ENCODE measurements at places on chromosomes 2 and 18. TPM values are rescaled to one million over a fixed set of nuclear protein-coding genes. Genes with fewer than 3 reads are reported as not detected.

GRCh38 chr2:86054535-86055082, 51.1 kb downstream of the POLR1A start:
- DNase-seq, result no peak

DNA sequence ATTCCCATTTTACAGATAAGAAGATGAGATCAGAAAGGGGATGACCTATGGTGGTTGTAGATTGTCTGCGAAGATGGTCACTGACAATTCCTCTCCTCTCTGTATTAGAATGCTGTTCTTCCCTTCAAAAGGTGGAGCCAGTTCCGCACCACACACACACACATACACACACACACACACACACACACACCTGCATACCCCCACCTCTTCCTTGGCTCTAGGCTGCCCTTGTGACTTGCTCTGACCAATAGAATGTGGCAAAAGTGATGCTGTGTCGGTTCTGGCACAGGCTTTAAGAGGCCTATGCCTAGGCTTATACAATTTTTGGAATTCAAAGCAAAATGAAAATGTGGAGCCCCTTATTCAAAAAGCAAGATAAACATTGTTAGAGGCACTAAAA, 88.0 kb downstream of the ZFP36L2 start:
- no peak for DNase-seq

DNA sequence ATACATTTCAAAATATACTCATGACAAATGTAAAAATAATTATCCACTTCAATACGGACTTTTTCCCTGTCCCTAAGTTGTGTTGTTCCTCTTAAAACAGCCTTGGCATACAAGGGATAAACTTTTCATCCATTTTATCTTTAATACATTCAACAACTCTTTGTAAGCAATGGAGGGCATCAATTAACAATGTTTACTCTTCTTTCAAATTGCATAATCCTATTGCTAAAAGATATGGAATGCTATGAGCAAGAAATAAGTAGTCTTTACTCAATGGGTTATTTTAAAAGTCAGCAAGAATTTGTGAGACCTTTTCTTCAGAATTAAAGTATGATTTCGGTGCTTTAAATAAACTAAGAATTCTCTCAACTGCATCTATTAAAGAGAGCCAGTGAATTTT, 41.9 kb downstream of the SCN9A start:
- no peak for DNase-seq

- DNase-seq, result no peak
Observed at GRCh38 chr2:157182204-157182709, 75.2 kb upstream of the GALNT5 start.

DNA sequence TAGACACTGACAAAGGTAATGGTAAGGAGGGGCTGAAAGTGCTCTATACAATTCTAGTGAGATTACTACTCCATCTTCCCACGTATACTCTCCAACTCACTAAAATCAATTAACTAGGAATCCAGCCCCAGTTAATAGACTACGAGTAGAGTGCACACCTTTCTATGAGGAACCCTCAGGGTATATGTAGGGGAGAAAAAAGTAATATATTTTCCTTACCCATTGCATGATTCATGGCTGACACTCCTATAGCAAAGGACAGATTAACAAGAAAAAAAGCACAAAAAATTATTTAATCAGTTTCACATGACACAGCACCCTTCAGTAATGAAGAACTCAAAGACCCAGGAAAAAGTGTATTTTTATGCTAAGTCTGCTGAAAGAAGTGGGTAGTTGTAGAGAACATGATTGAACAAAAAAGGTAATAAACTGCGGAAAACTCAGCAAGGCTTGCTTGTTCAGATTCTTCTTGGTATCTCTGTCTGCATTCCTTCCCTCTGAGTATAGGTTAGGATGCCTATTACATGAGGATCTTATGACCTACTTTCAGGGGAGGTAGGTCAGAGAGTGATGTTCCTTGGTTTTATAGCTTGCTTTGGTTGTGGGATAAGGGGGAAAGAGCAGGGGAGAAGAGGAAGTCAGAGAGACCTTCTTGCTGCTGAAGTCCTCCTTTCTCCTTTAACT, 342.0 kb upstream of the DLGAP1 start:
- DNase-seq, result no peak

DNA sequence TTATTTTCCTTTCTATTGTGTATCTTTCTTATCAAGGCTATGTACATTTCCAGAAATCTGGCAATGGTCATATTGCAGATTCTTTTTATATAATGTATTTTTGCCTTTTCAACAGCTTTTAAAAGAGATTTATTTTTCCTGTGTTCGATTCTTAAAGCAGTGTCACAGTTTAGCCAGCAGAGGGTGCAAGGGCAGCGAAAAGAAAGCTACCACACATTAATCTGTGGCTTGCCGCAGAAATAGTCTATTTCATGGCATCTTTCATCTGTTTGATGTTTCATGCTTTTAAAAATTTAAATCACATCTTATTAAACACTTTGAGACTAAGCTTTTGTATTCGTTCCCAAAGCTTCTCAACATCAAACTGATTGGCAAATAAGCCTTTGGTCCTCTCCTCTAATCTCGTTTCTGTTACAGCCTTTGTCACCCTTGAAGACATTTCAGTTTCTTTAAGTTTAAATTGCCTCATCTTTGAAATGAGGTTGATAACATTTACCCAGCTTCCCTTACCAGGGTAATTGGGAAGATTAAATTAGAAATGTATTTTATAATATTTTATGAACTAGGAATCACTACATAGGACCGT, 73.3 kb downstream of the PIK3C3 start:
- peak; percentile 16 for DNase-seq

DNA sequence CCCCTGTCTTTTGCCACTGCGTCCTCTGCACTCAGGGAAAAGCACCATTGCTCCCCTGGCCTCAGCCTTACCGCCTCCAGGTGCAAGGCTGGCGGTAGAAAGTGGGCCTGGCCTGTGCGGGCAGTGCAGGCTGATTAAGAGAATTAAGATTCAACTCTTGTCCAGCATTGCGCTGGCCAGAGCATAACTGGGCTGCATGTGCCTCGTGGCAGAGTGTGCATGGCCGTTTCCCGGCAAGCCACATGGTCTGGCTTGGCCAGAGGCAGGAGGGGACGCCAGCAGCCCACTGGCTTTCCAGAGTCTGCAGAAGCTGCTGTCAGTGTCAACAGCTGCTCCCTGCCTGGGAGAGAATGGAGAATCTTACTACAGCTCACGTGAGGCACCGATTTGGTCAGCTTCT, 12.3 kb downstream of the NTSR2 start:
- no peak for DNase-seq

- no peak for DNase-seq
Observed at GRCh38 chr2:173652767-173653431, 298.2 kb downstream of the CDCA7 start.

GRCh38 chr2:10405448-10405847, 42.7 kb downstream of the ODC1 start:
- no peak for DNase-seq

DNA sequence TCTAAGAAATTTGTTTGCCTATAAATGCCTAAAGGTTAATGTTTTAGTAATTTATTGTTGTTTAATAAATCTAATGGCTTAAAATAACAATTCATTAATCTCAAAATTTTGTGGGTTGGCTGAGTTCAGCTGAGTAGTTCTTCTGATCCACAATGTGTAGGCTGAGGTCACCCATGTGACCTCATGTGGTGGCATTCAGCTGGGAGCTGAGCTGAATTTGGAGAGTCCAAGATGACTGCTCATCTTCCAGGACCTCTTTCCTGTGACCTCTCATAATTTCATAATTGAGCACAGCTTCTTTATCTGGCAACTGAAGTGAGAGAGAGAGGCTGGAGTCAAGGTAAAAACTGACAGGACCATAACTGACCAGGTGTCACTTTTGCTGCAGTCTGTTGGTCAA, 132.4 kb downstream of the TXNL1 start:
- no peak for DNase-seq

DNA sequence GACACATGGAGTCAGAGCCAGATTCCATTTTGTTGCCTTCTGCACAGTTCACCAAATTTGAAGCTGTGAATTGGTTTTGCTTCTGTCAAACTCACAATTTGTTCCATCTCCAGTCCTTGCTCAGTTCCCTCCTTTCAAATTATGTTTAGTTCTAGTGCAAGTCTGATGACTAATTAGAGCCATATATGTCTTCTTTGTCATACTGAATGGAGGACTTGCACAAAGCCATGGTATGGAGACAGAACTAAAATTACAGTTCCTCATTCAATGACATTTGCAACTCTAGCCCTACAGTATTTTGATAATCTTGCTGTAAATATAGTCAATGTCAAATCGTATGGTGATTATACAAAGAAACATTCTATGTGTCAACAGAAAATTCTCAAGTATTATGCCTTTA, 936.9 kb upstream of the CELF4 start:
- DNase-seq, result no peak

DNA sequence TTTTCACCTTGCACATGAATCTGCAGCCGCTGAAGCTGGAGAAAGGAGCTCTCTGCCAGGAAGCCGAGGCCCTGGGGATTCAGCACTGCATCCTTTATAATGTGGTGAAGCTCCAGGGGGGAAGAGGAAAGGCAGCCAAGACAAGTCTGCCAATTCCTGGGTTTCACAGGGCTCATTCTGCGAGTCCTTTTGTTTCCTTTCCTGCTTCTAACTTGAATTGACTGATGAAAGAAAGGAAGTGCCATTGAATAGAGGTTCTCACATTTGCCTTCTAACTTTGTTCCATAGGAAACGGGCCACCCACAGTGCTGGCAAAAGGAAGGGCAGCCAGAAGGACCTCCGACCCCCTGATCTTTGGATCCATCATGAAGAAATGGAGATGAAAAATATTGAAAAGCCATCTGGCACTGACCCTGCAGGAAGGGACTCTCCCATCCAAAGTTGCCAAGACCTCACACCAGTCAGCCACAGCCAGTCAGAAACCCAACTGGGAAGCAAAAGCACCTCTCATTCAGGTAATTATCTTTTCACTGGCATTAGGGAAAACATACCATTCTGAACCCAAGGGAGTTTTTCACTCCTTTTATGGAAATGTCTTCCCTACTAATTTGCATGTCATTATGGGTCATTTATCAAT, 765.4 kb downstream of the MBD2 start:
- no peak for DNase-seq

- DNase-seq, result peak; percentile 44
Observed at GRCh38 chr2:27408601-27409320, 630 bp downstream of the PPM1G start.

DNA sequence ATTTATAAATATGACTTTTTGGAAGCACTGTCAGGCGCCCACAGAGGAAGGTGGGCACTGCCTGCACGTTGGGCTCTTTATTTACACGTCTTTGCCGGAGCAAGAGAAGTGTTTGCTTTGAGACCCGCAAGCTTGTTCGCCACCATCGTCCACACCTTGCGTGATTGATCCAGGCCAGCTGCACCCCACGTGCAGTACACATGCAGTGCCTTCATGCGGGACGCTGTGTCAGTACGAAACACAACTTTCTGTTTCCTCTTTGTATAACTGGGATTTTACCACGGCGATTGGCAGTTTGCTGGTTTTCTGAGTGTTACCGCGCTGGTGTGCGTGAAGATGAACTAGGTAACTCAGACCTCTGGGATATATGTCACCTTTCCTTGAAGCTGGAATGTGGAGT, 571.0 kb upstream of the SALL3 start:
- DNase-seq, result no peak

DNA sequence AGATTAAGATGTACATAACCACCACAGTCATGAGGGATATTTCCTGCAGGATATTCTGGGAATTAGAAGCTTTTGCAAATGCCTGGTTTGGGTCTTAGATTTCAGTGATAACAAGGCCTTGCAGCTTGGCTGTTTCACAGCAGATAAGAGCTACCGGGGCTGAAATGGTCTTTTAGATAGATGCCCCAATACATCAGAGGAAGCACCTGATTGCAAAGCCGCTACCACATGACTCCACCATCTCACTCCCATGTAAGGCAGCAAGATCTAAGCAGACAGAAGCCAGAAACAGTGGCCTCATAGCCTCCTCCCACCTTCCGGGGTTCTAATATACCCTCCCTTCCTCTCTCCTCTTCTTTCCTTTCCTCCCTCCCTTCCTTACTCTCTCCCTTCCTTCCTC, 31.1 kb upstream of the EPG5 start:
- DNase-seq, result peak; percentile 11

GRCh38 chr18:22591222-22591621, 173.5 kb upstream of the CTAGE1 start:
- no peak for DNase-seq

DNA sequence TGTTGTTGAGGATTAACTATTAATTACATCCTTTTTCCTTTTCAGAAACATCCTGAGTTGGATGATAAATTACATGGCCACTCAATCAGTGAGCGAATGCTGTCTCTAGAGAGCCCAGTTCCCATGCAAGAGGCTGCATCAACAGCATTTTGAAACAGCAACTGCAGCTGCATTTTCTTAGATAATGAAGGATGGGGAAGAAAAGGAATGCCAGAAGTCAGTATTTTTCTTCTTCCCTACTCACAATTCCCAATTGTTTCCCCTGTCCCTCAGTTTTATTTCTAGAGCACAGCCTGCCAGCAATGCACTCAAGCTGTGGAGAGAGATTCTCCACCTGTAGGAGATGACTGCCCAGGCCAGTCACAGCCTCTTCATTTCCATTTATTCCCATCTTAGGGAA, 6.9 kb downstream of the SCN7A start:
- no peak for DNase-seq

- no peak for DNase-seq
Observed at GRCh38 chr2:228102949-228103348, 78.5 kb downstream of the SPHKAP start.

- no peak for DNase-seq
Observed at GRCh38 chr18:10367836-10368235, 86.6 kb upstream of the APCDD1 start.

- DNase-seq, result no peak
Observed at GRCh38 chr2:143121079-143121478, 8.1 kb upstream of the ARHGAP15 start.

GRCh38 chr2:233156001-233156400, 95.5 kb upstream of the ATG16L1 start:
- DNase-seq, result no peak

GRCh38 chr2:196372811-196373664, 201.7 kb upstream of the STK17B start:
- DNase-seq, result no peak

DNA sequence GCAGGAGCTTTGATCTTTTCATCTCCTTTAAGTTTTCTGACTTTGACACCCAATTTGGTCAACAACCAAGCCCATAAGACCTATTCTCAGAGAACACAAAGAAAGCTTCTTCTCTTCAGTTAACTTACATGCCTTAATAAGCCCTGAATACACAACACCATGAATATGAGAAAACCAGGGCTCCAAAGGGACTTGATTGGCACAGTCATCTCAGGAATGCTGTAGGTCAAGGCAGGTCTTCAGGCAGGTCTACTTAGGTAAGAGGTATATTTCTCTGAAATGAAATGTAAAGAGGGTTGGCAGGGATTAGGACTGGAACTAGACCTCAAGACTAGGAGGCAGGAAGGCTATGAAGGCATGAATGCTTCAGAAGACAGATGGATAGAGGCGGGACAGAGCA, 24.4 kb upstream of the EIF2AK3 start:
- DNase-seq, result no peak

- no peak for DNase-seq
Observed at GRCh38 chr2:164697688-164698461, 76.6 kb upstream of the GRB14 start.

- DNase-seq, result no peak
Observed at GRCh38 chr2:209547726-209548125, 123.9 kb downstream of the MAP2 start.

GRCh38 chr2:219664041-219664440, 36.6 kb downstream of the SLC4A3 start:
- DNase-seq, result no peak

Gene KCNIP3
- not detected for total RNA-seq

Gene ANKRD44
- 121 TPM for total RNA-seq

Gene HNMT
- total RNA-seq, result not detected

Gene NPPC
- 0.48 TPM for total RNA-seq

Gene KLHL41
- 0.14 TPM for total RNA-seq

Gene EHD3
- 1.2 TPM for total RNA-seq
